Memory B cell (primary cell): ENCODE measurements at places on chromosomes 12 and 14.

DNA sequence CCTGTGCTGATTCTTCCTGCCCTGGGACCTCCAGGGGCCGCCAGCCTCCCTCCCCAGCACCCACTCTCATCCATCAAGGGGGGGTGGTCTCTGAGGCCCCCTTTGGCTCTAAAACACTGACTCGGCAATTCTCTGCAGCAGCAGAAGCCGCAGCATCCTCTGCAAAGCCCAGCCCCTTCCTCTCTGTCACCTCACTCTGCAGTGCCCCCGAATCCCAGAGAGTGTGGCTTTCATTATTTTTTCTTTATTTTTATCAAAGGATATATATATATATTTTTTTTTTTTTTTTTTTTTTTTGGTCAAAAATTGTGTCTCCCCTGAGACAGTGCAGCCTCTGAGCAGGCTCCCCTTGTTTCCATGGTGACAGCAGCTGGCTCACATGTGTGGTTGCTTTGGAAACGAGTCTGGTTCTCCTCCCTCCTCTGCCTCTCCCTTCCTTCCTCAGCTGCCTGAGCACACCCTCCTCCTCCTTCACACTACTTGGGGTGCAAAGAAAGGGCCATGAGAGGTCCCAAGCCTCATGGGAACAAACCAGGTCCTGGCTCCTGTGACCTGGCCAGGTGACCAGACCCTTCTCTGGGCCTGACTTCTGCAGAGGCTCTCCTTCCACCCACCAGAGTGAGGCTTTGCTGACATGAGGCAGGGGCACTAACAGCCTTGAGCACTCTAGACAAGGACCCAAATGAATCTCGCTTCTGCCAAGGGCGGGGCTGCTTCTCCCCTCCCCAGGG, 100.5 kb downstream of the LRRC74A start:
- DNase-seq: peak; percentile 42

DNA sequence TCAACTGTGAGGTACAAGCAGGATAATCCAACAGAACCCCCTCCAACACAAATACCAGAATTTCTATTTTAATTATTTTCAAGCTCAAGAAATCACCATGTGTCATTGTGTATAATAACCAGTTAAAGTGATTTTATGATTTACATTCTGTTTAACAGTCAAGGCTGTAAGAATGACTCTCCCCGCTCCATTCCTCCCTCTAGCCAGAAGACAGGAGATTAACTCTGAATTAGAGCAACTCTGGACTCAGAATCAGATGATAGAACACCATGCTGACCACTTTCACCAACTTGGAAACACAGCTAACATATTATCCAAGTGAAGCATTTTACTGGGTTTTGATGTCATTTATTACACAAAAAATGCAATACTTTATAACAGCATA, 71.9 kb downstream of the ATP2B1 start:
- no peak for DNase-seq

- DNase-seq: no peak
Measured at GRCh38 chr14:52902971-52903619, 47.8 kb downstream of the FERMT2 start.

DNA sequence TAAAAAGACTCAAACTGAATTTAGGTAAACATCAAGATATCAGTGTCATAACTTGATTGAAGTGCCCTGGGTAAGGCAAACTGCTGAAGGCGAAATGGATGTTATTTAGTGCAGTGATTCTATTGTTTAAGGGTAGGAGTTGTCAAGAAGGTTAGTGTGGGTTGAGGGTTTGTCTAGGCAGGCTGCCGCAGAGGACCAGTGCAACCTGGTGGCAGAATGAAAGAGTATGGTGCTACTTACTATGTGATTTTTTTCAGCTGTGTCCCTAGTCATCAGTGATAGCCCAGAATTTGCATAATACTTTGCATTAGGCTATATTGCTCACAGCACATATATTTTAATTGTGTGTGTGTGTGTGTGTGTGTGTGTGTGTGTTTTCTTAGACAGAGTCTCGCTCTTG, 1127.0 kb downstream of the GALC start:
- no peak for DNase-seq

GRCh38 chr12:130813949-130814348, 25.1 kb downstream of the STX2 start:
- DNase-seq: no peak
